ENCODE measurements at places on chromosomes 6 and 20.

DNA sequence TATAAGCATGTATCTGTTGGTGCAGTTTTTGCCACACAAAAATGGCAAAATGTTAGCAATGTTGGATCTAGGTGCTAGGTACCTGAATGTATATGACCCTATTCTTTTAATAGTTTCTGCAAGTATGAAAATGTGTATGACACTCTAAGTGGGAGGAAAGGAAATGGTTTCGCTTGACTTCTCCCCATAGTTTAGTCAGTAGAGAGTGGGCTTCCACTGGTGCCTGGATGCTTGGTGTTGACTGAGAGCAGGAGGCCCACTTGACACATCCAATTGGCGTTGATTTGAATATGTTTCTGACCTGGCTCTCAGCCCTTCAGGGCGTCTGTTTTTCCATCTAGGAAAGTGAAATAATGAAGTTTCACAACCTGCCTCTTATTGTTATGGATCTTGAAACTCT is 41.8 kb upstream of the GABRR1 start:
- DNase-seq = no peak

DNA sequence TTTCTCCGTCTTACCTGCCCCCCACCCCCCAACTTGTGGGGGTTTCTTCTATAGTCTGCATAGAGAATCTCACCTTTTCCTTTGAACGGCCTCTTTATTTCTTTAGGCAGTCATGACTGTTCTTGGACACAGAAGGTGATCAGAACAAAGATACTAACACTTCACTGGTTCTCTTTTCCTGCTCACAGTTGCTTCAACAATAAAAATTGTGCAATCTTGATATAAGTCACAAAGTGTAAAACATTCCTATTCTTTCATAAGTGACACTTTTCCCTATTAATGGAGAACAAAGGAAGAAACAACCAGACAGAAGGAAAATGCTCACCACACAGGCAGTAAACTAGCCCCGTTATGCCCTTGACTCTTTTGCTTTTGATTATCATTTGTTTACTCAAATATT is 238.4 kb upstream of the QKI start:
- DNase-seq = no peak

DNA sequence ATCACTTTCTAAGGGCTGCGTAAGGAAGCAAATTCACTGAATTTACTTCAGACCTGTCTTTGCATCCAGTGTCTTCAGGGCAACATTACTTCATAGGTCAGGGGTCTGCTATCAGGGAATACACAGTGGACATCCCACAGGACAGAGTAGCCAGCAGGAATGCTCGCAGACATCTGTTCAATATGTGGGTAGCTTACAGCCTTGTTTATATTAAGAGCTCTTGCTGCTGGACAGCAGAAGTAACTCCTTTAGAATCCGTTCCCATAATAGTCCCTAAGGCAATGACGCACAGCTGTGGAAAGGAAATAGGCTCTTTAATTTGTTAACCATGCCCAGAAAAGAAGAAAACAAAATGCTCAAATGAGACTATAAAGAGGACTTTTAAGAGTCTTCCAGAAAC is 198.7 kb downstream of the MOXD1 start:
- no peak for DNase-seq

- DNase-seq = no peak
Measured at GRCh38 chr6:170605574-170606259, 21.3 kb upstream of the PDCD2 start.

- DNase-seq = no peak
Measured at GRCh38 chr6:108902382-108902792, 54.2 kb downstream of the ARMC2 start.

GRCh38 chr20:14012671-14013070 is 17.4 kb downstream of the MACROD2 start:
- no peak for DNase-seq

GRCh38 chr6:53945765-53946407 is 151.1 kb downstream of the LRRC1 start:
- DNase-seq = no peak

- no peak for DNase-seq
Measured at GRCh38 chr6:113731541-113731940, 125.6 kb upstream of the MARCKS start.

GRCh38 chr6:104286641-104287040 is 573.1 kb downstream of the HACE1 start:
- no peak for DNase-seq

- DNase-seq = no peak
Measured at GRCh38 chr20:62736407-62737071, 27.9 kb downstream of the NTSR1 start.

GRCh38 chr6:6905961-6906518 is 201.7 kb upstream of the RREB1 start:
- no peak for DNase-seq

GRCh38 chr6:159360306-159360705 is 191.1 kb downstream of the FNDC1 start:
- DNase-seq = no peak

DNA sequence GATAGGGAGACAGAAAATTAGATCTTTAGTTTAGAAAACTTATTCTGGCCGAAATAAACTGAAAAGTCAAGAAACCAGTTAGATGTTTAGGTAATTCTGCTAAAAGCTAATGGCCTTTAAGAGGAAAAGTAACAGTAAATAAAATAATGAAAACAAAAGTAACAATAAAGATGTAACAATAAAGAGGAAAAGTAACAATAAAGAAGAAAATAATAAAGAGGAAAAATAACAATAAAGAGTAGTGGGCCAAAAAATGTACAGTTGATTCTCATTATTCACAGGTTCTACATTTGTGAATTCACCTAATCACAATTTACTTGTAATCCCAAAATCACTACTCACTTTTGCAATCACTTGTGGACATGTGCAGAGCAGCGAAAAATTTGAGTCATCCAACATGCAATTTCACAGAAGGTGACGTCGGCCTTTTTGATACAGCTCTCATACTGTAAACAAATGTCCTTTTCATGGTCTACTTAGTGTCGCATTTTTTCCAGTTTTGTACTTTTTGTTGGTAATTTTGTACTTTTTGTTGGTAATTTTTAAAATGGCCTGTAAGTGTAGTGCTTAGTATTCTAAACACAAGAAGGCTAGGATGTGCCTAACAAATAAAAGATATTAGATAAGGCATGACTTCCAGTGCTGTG is 24.0 kb downstream of the HBS1L start:
- no peak for DNase-seq

DNA sequence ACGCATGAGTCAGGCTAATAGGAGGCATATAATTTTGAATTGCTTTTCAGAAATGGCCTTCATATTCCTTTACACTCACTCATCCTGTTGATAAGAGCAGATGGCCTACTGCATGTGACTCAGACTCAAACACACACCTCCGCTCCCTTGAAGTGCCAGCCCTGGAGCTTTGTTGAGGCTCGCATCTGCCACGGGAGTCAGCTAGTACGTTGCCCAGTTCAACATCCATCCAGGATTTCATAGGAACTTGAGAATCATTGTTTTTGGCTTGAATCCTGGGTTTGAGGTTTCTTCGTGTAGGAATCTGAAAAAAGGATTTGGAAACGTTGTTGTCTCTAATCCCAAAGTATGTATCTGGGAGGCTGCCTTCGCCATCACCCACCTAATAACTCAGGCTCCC is 87.4 kb upstream of the JAG1 start:
- no peak for DNase-seq

GRCh38 chr20:17808357-17808756 is 108.6 kb downstream of the BANF2 start:
- no peak for DNase-seq

GRCh38 chr6:55969526-55969925 is 94.1 kb upstream of the BMP5 start:
- DNase-seq = no peak

GRCh38 chr20:34535857-34536256 is 19.6 kb downstream of the DYNLRB1 start:
- DNase-seq = no peak

DNA sequence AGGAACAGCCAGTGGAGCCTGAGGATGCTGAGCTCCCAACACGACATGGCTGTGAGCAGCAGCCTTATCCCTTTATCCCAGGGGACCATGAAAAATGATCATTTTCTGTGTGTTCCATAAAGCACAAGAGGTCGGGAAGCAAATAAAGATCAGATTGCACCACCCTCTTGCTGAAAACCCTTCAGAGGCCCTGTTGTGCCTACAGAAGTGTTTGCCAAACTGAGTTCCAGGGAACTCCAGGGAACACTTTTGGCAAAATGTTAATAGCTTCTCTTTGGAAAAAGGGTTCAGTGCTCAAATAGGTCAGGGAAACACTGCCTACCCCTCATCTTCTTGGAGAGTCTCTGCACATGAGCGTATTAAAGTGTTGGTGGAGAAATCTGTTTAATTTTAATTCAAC is 24.4 kb downstream of the ARMC2 start:
- no peak for DNase-seq

DNA sequence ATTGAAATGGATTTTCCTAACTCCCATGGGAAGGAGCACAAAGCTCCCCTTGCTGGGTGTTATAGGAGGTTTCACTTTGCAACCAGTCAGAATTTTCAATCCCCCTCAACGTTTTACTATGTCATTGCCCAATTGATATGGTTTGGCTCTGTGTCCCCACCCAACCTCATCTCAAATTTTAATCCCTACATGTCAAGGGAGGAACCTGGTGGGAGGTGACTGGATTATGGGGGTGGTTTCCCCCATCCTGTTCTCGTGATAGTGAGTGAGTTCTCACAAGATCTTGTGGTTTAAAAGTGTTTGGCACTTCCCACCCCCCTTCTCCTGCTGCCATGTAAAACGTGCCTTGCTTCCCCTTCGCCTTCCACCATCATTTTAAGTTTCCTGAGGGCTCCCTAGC is 62.9 kb downstream of the ZMYND8 start:
- no peak for DNase-seq

- no peak for DNase-seq
Measured at GRCh38 chr6:129189266-129189665, 306.3 kb downstream of the LAMA2 start.

DNA sequence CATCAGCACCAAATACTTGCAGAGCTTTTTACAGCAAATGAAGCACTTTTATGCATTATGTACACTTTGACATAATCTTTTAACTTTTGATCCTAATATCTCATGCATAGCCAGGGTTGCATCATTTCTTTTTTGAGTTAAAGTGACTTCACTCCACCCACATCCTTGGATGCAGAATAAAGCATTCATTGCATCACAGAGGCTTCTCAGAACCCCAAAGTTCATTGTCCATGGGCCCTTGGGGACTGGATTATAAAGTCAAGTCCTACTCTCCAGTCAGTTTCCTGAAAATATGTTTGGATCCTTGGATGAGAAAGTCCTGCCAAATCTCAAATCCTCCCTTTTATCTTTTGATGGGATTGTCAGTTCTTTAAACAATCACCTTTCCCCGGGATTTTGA is 10.6 kb upstream of the EFHC1 start:
- no peak for DNase-seq

DNA sequence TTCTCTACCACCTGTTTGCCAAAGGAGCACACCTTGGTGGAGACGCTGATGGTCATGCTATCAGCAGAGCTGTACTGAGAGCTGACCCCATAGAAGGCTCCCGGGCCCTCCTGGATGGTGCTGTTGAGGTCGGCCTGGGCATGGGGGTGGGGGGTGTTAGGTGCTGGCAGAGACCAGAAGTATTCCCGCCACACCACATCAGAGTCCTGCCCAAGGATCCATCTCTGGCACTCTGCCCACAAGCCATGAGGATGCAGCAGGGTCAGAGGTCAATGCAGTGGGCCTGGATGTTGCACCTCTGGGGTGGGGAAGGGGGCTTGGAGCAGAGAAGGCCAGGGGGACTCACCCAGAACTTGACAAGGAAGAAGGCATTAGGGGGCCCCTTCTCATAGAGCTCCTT is 7.4 kb downstream of the RPL10A start:
- no peak for DNase-seq

- no peak for DNase-seq
Measured at GRCh38 chr6:45658958-45659357, 281.2 kb upstream of the SUPT3H start.

DNA sequence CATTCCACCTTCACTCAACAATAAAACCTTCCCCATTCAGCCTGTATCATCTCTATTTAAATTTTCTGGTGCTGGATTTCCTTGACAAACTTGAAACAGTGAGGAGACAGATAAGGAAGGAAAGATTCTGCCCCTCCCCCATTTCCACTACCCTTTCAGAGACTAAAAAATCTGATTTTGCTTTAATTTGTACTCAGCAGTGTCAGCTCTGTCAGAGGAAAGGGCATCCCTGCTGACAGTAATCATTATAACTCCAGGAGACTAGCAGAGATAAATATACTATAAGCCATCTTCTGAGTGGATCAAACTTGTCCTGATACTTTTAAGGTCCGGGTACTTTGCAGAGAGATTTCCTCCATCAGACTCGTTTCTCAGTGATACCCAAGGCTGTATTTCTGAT is 155.6 kb downstream of the SAMD5 start:
- no peak for DNase-seq

DNA sequence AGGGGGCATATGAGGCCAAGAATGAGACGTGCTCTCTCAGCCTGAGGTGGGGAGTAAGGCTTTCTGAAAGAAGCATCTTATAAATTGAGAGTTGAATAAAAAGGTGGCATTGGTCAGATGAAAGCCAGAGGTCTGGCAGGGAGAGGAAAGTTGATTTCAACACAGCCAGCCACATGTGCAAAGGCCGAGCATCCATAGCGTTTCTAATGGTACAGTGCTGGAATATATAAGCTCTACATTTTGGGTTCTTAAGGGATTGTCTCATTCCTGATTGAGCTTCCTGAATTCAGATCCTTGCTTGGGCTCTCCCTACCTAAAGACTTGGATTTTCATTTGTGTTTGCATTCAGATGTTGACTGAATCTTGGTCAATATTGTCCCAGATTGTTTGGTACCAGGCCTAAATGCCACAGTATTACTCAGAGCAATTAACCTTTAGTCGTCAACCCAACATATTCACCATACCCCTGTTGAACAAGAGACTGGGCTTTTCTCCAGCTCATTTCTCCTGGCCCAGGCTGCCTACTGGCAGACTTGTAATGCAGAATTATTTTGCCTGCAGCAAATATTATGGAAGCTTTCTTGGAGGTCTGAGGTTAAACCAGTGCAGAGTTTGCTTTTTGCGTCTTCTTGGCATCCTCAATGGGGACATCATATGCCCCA is 14.5 kb upstream of the BCAS1 start:
- no peak for DNase-seq

DNA sequence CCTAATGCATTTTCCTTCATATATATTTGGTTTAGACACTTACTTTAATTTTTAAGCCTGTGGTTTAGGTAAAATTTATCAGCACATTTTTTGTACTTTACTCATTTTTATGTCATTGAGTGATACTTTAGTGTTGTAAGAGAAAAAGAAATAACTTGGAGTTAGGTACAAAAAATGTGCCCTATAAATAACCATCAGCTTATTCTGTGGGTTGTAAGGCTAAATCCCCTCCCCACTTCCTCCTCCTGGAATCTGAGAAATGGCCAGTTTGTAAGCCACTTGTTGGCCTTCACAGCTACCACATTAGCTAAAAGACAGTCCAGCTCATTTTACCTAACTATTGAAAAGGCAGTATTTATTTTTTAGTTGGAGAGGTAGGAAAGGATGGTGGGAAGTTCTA is 576.3 kb downstream of the PKHD1 start:
- DNase-seq = no peak

DNA sequence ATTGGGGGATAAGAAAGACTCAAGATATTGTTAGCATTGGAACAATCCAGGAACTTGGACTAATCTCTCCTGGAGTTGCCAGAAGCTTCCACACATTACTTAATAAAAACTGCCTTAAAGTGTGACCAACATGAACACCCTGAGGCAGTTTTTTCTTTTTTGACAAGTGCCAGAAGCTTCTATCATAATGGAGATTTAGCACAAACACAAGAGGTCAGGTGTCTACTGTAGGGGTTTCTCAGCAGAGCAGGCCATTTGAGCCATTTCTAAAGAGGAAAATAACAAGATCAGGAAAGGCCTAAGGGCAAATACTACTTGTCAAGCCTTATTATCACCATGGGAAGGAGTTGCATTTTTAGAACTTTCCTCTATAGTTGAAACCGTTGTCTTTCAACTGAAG is 361.5 kb downstream of the EPM2A start:
- DNase-seq = no peak

Data from ecto neural progenitor cell (in vitro differentiated cells).